Gastrocnemius medialis (tissue), 4 donors: ENCODE measurements at places on chromosomes 1 and 21. TPM values are rescaled to one million over a fixed set of nuclear protein-coding genes. Genes with fewer than 3 reads are reported as not detected.

DNA sequence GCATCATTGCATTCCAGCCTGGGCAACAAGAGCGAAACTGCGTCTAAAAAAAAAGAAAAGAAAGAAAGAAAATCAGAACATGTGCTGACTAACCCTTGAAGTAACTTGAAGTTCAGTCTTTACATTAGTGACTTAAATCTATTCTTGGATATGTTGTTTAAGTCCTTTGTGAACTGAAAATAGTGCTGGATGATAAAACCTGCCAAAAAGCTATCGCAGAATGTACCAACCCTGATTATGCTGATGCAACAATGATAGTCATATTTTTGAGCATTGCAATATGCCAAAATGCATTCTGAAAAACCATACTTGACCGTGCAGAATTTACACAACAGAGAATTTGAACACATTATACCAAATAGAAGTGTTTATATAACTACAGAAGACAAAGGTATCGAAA is 30.7 kb downstream of the SHISAL2A start:
- H3K27ac ChIP-seq = no peak overlapping the region
- no peak overlapping the region for H3K4me3 ChIP-seq
- H3K27me3 ChIP-seq = no peaks in the 10 kb centered on the region
- no peak for DNase-seq
- peaks cover 40% of the 10 kb centered on the region for H3K4me1 ChIP-seq
- H3K36me3 ChIP-seq = no peaks in the 10 kb centered on the region

GRCh38 chr1:235996048-235996785 is 68.7 kb downstream of the NID1 start:
- no peak for DNase-seq
- H3K4me1 ChIP-seq = no peaks in the 10 kb centered on the region
- peaks cover 8% of the 10 kb centered on the region for H3K36me3 ChIP-seq
- no peaks in the 10 kb centered on the region for H3K27me3 ChIP-seq
- H3K4me3 ChIP-seq = no peak overlapping the region

DNA sequence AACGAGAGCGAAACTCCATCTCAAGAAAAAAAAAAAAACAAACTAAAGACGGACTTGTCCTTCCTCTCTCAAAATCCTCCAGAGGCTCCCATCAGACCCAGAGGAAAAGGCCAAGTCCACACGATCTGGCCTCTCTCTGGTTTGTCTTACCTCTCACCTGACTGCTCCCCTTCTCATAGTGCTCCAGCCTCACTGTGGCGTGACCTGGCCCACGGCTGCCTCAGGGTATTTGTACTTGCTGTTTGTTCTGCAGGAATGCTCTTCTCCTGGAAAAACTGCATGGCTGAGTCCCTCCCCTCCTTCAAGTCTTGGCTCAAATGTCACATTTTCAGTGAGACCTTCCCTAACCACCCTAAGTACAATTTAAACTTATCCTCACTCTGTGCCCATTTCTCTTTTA is 8.0 kb upstream of the BRWD1 start:
- no peak for DNase-seq
- H3K27ac ChIP-seq = no peak overlapping the region
- no peak overlapping the region for H3K4me3 ChIP-seq
- no peaks in the 10 kb centered on the region for H3K4me1 ChIP-seq
- no peaks in the 10 kb centered on the region for H3K36me3 ChIP-seq

DNA sequence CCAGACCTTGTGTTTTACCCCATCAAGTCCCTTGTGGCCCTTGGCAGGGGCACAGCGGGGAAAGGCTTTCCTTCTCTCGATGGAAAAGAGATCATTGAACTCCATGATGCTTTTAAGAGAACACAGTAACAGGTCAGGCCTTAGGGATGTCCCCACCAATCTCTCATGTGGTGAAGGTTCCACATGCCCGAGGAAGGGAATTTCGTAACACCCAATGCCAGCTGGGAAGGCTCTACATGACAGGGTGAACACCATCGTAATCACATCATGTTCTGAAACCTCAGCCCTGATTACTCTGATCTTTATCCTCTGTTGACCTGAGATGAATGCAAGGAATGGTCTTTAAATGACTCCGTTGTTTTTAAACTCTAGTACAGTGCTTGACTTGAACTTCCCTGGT is 105.5 kb upstream of the SPAG17 start:
- no peak overlapping the region for H3K4me3 ChIP-seq
- H3K27ac ChIP-seq = peak overlapping the region; percentile 93
- peaks cover 49% of the 10 kb centered on the region for H3K4me1 ChIP-seq
- no peaks in the 10 kb centered on the region for H3K36me3 ChIP-seq
- H3K27me3 ChIP-seq = no peaks in the 10 kb centered on the region

DNA sequence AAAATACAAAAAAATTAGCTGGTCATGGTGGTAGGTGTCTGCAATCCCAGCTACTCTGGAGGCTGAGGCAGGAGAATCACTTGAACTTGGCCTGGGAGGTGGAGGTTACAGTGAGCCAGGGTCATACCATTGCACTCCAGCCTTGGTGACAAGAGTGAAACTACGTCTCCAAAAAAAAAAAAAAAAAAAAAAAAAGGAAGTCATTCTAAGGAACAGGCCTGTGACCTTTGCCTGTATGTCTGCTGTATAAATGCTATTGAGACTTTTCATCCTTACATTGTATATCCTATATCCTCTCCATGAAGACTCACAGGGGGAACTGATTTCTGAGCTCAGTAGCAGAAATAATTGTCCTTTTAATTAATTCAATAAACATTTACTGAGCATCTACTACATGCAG is 7.5 kb upstream of the CTPS1 start:
- H3K27me3 ChIP-seq = no peaks in the 10 kb centered on the region
- no peak overlapping the region for H3K4me3 ChIP-seq
- no peak overlapping the region for H3K27ac ChIP-seq
- H3K36me3 ChIP-seq = no peaks in the 10 kb centered on the region

DNA sequence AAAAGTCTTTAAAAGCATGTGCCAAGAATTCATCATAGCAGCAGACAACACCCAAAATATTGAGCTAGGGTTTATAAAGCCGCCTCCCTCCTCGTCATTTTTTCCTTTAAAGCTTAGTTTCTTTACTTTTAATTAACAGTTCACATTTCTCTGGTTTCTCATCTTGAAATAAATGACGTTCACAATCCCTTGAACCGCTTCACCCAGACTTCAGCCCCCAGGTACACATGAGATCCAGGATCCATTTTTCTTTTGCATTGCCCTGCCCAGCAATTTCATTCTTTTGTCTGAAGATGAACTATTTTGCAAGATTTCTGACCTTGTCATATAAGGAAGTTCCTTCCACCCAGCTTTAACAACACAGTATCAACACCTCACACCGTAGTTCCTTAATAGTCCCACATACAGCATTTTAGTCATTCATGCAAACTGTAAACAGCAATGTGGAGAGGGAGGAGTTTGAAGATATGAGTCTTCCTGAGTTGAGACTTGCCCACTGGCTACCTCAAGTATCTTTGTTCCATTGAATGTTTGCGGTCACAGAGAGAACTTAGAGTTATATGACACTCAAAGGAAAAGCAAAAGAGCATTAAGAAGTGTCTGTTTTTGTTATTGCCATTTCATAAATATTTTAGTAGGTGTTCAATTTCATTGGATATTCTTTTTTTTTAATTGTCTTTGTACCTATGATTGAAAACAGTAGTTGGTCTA is 35.3 kb upstream of the CACYBP start:
- no peaks in the 10 kb centered on the region for H3K36me3 ChIP-seq
- no peak overlapping the region for H3K4me3 ChIP-seq
- no peak for DNase-seq

DNA sequence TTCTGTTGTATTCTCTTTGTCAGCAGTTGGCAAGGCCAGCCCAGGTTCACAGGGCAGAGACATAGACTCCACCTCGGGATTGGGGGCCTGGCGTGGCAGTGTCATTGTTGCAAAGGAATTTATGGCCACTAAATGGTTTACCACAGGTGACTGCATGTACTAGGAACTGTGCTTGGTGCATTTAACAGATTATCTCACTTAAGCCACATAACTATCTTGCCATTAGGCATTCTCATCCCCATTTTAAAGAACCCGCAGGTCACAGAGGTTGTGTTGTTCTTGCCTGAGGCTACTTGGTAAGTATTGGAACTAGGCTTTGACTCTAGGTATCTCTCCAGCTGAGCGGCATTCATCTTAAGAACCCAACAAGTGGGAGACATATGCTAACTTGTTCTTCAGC is 9.7 kb downstream of the TLCD4 start:
- no peaks in the 10 kb centered on the region for H3K27me3 ChIP-seq
- peaks cover 8% of the 10 kb centered on the region for H3K4me1 ChIP-seq
- H3K36me3 ChIP-seq = no peaks in the 10 kb centered on the region
- no peak for DNase-seq
- H3K27ac ChIP-seq = no peak overlapping the region

DNA sequence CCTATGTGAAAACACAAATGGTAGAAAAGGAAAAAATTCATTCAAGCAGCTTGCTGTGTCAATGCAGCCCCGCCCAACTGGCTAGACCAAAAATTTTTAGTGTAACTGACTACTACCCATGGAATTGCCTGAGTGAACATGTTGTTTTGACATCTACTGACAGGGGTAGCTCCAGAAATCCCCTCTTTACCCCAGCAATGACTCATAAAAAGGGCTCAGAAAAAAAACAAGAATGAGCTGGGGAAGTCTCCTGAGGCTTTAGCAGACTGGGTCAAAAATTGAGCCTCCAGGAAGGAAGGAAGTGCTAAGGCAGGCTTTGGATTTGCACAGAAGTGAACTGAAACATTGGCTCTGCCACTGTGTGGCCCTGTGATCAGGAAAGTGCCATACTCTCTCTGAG is 24.4 kb upstream of the FGGY start:
- no peak overlapping the region for H3K4me3 ChIP-seq
- no peak for DNase-seq
- H3K4me1 ChIP-seq = no peaks in the 10 kb centered on the region
- no peak overlapping the region for H3K27ac ChIP-seq
- no peaks in the 10 kb centered on the region for H3K27me3 ChIP-seq

- H3K27ac ChIP-seq = no peak overlapping the region
- no peak for DNase-seq
- no peaks in the 10 kb centered on the region for H3K4me1 ChIP-seq
- no peaks in the 10 kb centered on the region for H3K36me3 ChIP-seq
These were observed 561.2 kb downstream of the KIF26B start for GRCh38 chr1:245715970-245716369.

SLC9C2 gene
- not detected for total RNA-seq

STXBP3 gene
- total RNA-seq = 22.0 TPM

MAP3K7CL gene
- total RNA-seq = 4.3 TPM
